ENCODE measurements at places on chromosomes 12 and 14.
A peak's percentile ranks its signal among the peaks of the same experiment; 100 is the strongest.

DNA sequence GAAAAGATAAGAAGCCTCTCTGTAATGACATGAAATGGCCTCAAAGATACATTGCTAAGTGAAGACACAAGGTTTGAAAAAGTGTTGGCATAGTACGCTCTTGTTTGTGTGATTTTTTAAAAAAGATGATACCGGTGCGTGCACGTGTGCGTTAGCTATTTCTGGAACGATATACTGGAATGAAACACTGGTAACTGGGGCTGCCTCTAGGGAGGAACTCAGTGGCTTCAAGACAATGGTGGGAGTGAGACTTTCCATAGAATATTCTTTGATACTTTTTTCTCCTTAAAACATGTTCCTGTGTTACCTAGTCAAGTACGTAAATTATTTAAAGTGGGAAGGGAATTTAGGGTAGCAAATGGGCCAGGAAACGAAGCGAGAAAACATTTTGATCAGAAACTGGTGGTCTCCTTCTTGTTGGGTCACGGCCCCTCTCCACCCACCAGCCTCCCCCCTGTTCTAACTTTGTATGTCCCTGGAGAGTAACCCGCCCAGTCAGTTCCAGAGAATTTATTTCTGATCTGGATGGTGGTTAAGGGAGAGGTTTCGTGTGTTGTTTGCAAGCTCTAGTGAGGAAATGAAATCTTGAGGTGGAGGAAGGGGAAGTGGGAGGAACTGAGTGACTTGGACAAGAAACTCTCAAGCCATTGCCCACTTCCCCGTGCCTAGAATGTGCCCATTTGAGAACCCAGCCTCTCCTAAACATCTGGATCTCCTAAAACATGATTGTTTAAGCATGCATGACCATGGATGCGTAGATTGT is 6.6 kb downstream of the FGF6 start:
- DNase-seq, result no peak

DNA sequence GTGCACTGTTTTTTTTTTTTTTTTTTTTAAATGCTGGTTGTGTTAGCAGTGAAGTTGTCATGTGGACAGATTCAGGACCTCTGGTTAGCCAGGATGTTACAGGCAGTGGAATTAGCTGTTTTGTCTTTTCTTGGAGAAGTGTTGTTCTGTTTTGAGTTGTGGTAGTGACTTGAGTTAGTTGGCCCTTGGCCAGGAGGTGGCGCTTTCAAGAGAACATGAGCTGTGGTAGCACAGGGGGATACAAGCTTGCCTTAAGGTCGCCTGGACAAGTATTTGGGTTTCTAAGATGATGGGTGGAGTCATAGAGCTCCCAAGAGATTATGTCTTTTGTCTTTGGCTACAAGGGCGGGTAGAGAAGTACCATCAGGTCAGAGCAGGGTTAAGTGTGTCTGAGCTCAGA is 33.3 kb upstream of the CCDC198 start:
- DNase-seq, result no peak

DNA sequence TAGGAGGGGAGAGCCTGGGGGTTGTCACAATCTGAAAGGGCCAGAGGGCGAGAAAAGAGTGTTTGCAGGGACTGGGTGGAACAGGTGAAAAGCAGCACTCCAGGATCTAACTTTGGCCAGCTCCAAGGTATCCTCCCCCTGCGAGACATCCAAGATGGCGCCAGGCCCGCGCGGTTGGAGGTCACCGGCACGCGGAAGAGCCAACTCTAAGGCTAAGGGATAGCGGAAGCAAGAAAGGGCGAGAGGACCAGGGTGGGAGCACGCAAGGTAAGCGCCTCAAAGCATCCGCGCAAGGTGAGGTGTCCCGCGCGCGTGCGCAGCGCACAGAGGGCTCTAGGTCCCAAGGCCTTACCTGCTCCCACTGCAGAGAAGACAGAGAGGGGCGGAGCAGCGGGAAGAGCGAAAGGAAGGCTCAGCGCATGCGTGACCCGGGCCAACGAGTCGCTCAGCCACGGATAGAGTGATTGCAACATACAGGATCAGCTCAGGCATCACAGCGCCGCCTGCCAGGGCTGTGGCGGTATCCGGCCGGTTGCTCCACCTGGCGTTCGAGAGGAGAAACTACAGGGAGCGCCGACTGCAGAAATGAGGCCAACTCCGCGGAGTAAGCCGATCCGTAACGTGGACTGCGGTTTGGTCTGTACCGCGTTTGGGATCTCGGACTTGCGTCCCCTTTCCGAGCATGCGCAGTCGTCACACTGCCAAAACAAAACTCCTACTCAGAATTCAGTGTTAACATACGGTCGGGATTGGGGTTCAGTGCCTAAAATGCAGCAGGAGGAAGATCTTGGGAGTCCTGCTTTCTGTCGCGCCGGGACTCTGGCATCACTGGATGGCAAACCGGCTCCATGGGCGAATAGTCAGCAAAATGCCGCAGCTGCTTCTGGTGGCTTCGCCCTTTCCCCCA is at the start of gene ATP5MC2:
Gene ATP5MC2 (minus strand): TSS at position 383 of the 907 bp plus-strand sequence. CDS start 3,469 bp downstream, outside the sequence.
- DNase-seq, result peak; percentile 99

GRCh38 chr14:74698465-74698864 is 14.4 kb downstream of the AREL1 start:
- DNase-seq, result no peak

DNA sequence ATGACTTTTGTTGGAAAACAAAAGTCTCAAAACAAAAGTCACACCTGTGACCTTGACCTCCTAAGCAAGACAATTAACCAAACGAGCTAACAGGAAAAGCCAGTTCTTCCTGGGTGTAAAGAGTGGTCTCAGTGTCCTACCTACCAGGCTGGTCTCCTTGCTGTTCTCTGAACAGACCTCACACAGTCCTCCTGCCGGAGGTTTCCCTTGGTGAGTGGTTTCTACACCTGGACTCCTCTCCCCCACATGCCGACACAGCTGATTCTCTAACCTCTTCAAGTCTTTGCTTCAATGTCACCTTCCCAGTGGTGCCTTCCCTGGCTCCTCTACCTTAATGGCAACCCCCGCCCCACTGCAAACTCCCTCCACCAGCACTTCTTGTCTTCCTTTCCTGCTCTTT is 238.6 kb downstream of the ZFP36L1 start:
- DNase-seq, result no peak

GRCh38 chr14:67187826-67188225 is 1.4 kb upstream of the GARIN2 start:
- no peak for DNase-seq

- no peak for DNase-seq
These were observed 128.3 kb downstream of the SLC35F4 start for GRCh38 chr14:57737598-57737997.

DNA sequence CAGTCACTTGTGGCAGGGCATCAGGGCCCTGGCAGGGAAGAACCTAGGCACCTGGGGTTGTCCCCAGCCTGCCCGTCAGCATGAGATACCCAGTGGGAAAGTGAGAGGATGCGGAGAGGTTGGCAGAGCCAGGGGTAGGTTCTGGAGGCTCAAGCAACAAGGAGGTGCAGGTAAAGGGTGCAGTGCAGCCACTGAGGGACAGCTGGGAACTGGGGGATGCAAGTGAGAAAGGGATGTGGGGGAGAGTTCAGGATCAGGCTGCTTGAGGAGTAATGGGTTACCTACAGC is 18.7 kb downstream of the VASH1 start:
- DNase-seq, result no peak

- DNase-seq, result no peak
These were observed 145.3 kb downstream of the SSPN start for GRCh38 chr12:26340649-26341048.

DNA sequence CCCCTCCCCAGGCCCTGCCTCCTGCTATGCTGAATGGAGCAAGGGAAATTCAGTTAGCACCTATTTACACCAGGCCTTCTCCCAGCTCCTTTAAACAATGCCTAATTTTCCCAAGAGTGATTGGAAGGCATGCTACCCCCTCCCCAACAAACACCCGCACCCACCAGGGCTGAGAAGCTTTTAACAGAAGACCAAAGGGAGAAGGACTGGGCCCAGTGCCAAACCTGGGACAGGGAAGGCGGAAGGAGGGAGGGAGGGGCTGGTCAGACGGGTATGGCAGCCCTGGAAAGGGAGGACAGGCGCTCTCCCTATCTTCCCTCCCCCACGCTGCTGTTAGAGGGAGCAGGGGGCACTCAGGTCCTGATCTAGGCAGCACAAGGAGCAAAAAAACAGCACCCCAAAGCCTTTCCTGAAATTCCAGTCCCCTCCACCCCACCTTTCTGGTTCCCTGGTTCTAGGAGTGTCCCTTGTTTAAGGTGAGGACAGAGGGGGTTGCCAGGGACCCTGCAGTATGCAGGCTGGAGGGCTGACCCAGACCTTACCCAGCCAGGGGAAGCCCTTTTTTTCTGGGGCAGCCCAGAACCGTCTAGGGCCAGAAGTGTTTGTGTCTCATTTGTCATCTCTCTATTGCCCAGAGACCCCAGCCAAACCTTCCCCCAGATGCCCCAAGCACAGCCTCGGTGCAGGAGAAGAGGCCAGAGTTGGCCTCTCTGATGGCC is 2.4 kb upstream of the KRT8 start:
- no peak for DNase-seq

DNA sequence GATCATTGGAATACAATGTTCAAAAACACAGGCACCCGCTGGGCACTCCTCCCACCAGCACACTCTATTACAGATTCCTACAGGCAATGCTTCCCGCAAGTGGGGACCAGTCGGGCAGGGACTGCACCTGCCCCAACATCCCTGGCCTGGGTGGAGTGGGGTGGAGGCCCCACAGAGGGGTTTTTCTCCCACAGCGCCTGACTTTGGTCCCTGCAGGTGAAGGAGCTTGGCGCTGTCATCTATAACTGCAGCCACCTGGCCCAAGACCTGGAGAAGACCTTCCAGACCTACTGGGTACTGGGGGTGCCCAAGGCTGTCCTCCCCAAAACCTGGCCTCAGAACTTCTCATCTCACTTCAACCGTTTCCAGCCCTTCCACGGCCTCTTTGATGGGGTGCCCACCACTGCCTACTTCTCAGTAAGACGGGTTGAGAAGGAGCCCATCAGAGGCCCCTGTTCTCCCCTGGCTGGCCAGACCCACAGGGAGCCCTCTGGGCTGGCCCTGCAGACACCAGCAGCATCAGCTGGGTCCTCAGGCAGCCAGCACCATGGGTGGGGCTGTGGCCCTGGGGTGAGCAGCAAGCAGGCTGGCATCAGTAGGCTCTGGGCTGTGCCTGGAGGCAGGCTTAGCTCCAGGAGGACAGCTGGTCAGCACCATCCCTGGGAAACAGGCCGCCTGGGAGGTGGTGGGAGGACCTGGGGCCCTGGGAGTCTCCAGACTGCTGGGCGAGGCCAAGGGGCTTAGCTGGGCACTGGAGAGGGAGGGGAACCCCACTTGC is 6.0 kb downstream of the PLD4 start:
- DNase-seq, result no peak

- DNase-seq, result no peak
These were observed 48.5 kb downstream of the CHST11 start for GRCh38 chr12:104505095-104505818.

DNA sequence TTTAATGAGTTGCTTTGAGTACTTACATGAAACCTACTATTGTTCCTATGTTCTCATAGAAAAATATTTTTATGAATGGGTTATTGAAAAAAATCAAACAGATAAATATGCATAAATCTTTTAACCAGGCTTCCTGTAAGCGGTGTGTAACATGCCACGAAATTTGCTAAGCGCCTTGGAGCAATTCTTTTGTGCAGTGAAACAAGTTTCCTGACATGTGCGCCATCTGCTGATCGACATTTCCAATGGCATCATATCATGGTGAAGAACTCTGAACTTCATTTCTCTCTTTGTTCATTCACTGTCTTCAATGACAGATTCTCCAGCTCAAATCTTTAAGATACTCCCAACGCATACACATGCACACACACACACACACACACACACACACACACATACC is 145.6 kb upstream of the NAV3 start:
- peak; percentile 2 for DNase-seq

Data from anterior cingulate cortex (tissue), 58 donors.